Activated CD4-positive, alpha-beta memory T cell treated with anti-CD3 and anti-CD28 coated beads, Interleukin-2, amount 10 ng/mL, durations not matched to agents 7 days and 5 days (primary cell): ENCODE measurements at places on chromosomes 13 and 19. TPM values are rescaled to one million over a fixed set of nuclear protein-coding genes. Genes with fewer than 3 reads are reported as not detected.

- DNase-seq = no peak
Observed at GRCh38 chr13:64429691-64430090, 2800.4 kb downstream of the PCDH9 start.

DNA sequence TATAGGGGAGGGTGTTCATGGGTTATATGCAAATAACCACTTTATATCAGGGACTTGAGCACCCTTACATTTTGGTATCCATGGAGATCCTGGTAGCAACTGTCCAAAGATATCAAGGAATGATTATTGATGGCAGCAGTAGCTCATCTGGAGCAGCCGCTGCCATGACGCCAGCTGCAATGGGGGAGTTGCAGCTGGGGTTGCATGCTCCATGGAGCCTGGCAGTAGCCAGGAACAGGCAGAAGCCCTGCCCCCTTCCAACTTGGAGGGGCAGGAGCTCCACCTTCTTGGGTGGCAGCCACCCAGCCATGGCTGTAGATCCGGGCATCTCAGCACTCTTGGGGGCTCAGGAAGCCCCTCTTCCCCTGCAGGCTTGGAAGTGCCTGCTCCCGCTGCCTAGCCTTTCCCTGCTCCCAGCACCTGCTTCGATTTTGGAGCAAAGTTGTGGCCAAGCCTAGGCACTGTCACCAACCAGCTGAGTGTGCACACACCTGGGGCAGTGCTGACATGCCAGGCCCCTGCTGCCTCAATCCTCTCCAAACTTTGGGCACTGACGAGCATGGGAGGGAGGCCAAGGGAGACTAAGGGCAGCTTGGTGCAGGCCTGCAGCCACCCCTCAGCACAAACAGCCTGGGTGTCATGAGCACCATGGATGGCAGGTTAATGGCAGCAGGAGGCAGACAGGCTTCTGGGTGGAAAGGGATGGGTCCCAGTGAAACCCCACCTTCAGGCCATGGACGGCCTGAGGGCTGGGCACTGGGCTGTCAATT is 235.6 kb upstream of the CSNK1A1L start:
- DNase-seq = no peak

GRCh38 chr19:16627193-16627927 is 644 bp downstream of the MED26 start:
- peak; percentile 27 for DNase-seq

- no peak for DNase-seq
Observed at GRCh38 chr19:16042533-16043085, 33.7 kb upstream of the TPM4 start.

DNA sequence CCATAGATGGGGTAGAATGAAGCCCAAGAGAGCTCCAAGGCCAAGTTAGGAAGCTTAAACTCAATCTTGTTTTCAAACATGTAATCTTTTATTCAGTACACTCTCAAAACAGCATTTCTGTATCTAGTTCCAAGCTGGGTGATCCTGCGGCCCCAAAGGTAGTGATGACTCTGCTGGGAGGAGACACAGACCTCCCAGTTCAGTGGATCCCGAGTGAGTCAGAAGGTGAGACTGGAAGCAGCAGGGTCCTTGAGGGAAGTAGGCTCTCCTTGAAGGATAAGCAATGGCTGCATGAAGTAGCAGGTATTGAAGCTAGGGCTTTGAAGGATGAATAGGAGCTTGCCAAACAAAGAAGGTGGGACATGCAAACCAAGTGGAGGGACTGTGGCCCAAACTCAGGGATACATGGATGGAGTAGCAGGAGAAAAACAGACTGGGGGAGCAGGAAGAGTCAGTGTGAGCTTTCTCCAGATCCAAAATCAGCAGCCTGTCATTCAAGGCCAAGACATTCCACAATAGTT is 9.6 kb downstream of the TINCR start:
- no peak for DNase-seq

DNA sequence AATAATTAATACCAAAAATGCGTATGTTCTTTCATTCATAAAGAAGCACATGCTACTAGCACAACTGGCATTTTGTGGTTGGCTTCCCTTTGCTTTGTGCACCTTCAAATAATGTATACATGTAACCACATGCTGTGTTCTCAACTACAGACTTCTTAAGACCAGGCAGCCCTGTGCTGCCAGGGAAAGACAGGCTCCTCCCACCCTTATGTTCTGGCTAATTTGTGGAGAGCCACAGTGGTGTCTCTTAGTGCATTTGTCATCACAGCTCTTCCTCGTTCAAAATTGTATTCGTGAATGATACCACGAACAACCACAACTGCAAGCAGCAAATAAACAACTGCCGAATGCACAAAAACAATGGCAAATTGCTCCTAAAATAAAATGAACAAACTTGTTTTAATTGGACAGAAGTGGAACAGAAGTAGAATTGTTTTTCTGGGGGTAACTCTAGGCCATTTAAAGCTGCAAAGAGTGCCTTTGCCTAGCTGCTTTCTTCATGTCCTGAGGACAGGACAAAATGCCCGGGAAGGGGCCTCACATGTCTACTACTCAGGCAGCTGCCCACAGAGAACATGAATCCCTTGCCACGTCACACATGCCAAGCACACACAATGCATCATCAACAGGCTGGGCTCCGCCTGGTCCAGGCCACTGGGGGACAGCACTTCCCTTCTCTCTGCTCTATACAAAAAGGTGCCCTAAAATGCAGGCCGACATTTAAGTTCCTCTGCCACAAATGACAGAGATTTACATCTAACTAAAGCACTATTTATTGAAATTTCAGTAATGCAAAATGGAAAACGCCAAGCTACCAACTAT is 21.7 kb downstream of the IRS2 start:
- peak; percentile 24 for DNase-seq

POLD1 gene
- 119 TPM for total RNA-seq
